Central memory CD8-positive, alpha-beta T cell (primary cell): ENCODE measurements at places on chromosomes 11 and 22.

DNA sequence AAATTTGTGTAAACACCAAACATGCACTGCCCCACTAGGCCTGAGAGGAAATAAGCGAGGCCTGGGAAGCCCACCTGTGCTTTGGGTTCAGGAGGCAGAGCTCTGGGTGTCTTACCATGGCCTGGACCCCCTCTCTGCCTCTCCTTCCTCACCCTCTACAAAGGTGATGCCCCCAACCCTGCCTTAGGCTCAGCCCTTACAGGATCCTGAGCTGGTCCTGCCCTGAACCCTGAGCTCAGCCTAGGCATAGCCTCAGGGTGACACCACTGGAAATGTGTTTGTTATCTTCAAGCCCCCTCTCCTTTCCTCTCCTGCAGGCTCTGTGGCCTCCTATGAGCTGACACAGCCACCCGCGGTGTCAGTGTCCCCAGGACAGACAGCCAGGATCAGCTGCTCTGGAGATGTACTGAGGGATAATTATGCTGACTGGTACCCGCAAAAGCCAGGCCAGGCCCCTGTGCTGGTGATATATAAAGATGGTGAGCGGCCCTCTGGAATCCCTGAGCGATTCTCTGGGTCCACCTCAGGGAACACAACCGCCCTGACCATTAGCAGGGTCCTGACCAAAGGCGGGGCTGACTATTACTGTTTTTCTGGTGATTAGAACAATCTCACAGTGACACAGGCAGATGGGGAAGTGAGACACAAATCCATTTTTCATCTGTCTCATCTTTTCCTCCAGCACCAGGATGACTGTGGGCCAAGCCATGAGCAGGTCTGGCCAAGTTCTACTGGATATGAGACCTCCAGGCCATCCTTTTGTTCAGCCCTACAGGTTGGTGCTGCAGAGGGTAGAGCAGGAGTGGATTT lies 117.8 kb downstream of the GGTLC2 start:
- DNase-seq = no peak

DNA sequence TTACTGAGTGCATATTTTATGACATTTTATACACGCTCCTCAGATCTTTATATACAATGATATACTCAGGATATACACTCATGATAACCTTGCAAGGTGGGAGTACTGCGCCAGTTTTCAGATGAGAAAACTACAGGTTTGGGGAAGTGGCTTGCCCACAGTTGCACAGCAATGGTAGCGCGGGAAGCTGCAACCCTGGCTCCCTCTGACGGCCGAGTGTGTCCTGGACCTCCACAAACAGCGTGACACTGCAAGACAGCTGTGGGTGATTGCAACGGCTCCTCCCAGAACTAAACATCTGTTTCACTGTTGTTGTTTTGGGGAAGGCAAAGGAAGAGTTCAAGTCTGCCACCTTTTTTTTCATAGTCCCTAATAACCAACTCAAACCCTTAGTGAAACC lies 47.0 kb downstream of the PACSIN2 start:
- no peak for DNase-seq

DNA sequence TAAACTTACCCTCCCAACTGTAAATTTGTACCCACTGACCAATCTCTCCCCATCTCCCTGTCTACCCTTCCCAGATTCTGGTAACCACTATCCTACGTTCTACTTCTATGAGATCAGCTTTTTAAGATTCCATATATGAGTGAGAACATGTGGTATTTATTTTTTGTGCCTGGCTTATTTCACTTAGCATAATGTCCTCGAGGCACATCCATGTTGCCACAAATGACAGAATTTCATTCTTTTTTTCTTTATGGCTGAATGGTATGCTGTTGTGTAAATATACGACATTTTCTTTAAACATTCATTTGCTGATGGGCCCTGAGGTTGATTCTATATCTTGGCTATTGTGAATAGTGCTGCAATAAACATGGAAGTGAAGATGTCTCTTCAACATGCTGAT lies 74.7 kb upstream of the RRM1 start:
- no peak for DNase-seq

DNA sequence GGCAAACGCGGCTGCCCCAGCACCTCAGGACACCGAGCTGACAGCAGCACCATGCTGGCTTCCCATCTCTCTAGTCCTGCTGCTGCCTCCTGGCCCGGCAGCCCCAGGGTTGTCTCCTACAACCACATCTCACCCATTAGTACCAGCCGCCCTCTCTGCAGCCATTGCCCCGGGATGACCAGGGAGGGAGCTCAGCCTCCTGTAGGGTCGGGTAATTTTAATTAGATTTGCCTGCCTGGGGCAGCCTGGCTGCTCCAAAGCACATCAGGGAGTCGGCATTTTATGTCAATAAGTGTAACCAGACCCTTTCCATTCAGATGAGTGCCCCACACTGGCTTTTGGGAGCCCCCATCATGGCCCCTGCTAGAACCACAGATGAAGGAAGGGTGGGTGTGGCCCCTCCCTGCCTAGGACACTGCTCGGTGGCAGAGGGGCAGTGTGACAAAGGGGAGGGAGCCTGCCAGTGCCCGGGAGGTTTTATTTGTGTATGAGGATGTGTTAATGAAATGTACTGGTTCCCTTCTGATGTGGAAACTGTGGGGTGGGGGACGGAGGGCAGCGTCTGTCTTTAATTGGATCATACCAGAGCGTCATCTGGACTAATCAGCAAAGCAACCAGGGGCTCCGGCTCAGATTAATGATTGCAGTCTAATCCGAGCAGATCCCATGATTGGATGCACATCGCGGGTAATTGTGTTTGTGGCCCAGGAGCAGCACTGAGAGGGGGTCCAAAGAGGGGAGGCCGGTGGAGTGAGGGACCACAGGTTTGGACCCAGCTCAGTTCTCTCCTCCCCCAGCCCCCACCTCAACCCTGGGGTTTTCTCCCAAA lies 125.3 kb downstream of the FEZ1 start:
- DNase-seq = no peak

DNA sequence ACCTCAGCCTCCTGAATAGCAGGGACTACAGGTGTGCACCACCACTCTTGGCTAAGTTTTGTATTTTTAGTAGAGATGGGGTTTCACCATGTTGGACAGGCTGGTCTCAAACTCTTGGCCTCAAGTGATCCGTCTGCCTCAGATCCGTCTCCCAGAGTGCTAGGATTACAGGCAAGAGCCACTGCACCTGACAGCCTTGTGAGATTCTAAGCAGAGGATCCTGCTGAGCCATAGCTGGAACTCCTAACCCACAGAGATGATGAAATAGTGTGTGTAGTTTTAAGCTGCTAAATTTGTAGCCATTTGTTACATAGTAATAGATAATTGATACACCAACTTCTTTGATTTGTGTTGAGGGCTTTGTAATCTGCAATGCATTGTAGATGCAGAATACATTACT lies 51.1 kb downstream of the CLMP start:
- DNase-seq = no peak

DNA sequence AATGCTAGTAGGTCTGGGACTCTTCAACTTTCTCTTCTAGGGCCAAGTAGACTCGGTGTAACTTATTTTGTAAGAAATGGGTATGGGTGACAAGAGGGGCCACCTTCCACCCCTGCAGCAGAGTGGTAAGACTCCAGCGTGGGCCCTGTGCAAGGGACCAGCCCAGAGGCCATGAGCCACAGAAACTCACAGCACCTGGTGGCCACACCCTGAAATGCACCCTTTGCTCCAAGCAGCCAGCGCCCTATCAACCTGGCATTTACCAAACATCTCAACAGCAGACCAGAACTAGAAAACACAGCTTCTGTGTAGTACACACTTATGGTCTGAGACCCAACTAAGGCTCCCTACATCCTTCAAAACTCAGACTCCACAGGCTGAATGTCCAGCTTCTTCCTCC lies 5.7 kb downstream of the CDCA5 start:
- peak; percentile 50 for DNase-seq
